ENCODE measurements at places on chromosomes 6 and 20.

DNA sequence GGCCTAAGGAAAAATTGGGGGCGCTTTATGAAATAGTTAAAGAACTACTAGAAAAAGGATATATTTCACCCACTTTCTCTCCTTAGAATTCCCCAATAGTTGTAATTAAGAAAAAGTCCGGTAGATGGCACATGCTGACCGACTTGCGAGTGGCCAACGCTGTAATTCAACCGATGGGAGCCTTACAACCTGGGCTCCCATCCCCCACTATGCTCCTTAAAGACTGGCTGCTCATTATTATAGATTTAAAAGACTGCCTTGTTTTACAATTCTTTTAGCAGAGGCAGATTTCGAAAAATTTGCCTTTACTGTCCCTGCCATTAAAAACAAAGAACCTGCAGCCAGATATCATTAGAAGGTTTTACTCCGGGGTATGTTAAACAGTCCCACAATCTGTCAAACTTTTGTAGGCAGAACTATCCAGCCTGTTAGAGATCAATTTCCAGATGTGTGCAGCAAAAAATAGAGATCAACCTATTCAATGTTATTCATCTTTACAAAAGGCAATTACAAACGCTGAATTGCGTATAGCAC lies 58.5 kb upstream of the PRSS16 start:
- no peak for DNase-seq

- no peak for DNase-seq
These were observed 454.6 kb upstream of the MARCKS start for GRCh38 chr6:113402544-113402943.

DNA sequence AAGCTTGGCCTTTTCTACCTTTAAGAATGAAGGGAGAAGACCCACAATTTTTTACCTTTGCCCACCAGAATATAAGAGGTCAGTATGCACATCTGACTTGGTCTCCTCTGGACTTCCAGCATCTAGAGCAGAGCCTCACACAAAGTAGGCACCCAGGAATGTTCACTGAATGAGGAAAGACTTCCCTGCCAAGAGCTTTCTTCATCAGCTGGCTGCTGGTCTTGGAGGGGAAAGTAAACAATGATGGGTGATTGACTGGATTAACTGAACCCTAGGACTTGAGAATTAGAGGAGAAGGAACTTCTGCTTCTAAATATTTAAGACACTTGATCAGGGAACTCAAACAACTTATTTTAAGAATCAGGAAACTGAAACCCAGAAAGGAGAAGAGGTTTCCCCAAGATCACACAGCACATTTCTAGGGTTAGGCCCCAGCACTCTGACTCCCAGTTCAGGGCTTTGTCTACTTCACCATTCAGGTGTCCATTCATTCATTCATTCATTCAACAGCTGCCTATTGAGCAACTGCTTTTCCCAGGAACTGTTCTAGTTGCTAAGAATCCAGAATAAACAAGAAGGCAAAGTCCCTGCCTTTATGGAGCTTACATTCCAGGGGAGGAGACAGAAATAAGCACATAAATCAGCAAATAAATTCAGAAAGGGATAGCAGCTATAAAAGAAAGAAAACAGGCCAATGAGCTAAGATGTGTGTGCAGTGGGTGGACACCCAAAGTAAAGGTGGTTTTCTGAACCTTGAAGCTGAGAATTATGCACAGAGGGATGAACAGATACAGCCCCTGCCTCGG lies 216.9 kb upstream of the LRFN2 start:
- DNase-seq = no peak

DNA sequence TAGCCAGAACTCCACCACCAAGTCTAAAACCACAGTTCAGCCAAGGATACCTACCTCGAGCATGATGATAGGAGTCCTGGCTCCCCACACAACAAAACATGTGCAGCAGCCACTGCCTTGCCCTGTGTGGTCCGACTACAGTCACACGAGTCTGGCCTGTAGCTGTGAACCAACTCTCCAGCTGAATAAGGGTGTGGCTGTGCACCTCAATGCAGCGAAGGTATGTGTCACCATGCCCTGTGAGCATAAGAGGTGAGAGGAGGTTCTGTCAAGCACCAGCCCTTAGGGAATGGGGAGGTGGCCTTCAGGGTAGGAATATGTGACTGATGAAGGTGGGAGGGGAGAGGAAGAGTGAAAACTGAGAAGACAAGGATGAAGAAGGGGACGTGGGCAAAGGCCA lies 16.7 kb upstream of the KHDC1L start:
- DNase-seq = no peak

GRCh38 chr20:50415516-50416268 lies 94.5 kb upstream of the PTPN1 start:
- no peak for DNase-seq
